Esophagus squamous epithelium (tissue), 5 donors: ENCODE measurements at places on chromosomes 4 and X.

DNA sequence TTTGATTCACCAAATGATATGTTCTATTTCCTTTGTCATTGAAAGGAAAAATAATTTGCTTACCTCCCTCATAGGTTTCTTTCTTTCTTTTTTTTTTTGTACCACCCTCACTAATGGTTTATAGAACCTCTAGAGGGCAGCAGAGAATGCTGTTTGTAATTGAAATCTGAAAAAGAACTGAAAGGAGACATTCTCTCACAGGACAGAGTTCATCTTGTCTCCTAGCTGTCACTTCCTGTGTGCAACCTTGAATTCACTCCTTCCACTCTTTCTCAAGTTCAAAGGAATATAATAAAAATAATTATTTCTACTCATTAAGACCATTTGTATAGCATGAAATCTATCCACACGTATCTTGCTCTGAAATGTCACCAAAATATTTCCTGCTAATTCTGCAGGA lies 51.0 kb downstream of the GUCY1B1 start:
- DNase-seq = no peak

GRCh38 chr4:8315435-8316250 lies 46.1 kb downstream of the HTRA3 start:
- DNase-seq = no peak

DNA sequence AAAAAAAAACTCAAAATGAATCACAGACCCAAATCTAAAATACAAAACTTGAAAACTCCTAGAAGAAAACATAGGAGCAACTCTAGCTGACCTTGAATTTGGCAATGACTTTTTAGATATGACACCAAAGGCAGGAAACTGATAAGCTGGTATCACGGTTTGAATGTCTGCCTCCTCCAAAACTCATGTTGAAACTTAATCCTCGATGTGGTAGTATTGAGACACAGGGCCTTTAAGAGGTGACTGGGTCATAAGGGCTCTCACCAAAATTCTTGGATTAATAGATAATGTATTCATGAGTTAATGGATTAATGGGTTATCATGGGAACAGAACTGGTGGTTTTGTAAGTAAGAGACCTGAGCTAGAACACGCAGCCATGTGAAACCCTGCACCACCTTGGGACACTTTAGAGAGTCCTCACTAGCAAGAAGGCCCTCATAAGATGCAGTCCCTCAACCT lies 40.5 kb downstream of the FRYL start:
- DNase-seq = no peak

- no peak for DNase-seq
Observed at GRCh38 chr4:151291485-151291884, 14.5 kb downstream of the PRSS48 start.

DNA sequence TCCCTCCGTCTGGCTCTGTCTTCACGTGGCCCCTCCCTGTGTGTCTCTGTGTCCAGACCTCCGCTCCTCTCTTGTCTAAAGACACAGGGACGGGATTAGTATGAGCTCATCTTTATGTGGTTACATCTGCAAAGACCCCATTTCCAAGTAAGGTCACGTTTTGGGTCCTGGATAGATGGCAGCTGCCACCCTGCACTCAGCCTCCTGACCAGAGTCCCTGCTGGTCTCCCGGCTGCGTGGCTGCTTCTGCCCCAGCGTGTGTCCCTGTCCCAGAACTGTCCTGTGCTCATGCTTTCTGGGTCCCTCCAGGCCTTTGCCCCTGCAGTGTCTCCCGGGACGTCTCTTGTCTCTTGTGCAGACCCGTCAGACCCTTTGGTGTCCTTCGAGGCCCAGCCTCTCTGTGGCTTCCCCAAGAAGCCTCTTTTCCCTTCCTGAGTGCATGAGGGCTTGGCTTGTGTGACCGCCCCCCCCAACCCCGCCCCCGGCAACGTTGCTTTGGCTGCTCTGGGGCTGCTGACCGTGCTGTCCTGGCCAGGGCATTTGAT lies 107.3 kb downstream of the PSAPL1 start:
- no peak for DNase-seq

GRCh38 chr4:73527196-73527595 lies 45.7 kb downstream of the AFM start:
- no peak for DNase-seq

GRCh38 chrX:115958687-115959359 lies 211.7 kb upstream of the AGTR2 start:
- DNase-seq = no peak

DNA sequence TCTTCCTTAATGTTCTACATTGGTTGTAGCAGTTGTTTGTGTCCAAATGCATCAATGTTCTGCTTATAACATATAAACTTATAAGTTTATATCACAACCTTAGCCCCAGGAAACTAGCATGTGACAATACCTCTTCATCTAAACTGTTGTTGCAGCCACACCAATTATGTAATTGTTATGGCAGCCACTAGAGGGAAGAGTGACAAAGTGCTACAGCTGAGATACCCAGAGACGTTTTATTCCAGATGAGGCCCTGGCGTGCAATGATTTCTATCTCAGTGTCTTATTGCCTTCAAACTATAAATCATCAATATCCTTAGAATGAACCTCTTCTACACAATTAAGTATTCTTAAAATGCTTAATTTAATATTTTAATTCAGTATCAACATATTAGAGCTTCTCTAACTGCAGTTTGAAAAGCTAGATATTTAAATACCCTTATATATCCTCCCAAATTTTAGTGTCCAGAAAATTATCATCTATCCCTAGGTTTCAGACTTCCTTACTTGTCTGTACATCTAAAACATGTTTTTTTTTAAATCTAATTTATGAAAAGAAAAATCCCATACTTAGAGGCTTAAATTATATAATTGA lies 171.6 kb downstream of the PCDH10 start:
- no peak for DNase-seq

DNA sequence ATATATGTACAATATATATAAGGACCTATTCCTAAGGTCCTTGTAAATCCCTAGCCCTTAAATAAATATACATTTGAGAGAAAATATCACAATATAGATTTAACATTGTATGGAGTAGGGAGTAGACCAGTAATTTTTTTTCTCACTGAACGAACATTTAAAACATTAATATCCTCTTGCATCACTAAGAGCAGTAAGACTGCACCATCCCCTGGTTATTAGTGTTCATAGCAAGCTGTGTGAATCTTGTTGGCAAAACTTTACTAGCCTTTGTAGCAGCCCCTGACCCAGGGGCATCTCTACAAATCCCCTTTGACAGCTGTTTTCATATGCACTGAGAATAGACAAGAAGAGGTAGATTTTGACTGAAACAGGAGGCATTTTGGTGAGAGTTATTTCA lies 146.5 kb downstream of the IL1RAPL2 start:
- DNase-seq = no peak

DNA sequence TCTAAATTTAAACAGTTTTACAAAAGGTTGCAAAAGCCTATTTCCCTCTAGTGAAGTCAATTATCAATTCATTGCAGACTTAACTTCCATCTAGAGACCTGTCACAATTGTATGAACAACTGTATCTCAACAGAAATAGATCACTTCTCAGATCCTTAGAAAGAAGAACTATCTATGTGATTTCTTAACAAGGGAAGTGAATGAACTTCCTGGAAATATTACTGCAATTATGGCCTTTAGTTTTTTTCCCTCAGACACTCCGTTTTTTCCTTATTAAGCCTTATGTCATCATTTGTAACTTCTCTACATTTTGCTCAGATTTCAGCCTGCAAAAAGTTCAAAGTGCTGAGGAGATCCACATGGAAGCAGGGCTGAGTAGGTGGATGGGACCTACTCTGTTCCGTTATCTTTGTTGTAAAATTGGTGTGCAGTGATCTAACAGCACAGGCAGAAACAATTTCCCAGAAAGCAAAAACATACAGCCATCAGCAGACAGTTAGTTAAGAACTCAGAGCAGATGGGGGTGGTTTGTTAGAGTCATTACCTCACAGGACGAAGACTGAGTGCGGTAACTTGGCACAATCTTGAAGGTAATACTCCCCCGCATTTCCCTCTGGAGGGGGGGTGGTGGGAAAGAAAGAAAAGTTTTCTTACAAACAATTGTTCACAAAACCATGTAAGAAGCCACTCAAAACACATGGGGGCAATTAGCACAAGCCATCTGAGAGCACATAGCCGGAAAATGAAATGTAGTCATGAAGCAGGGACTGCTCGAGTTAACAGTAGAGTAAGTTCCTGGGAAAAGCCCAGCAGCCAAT lies 112.3 kb downstream of the NYX start:
- no peak for DNase-seq

DNA sequence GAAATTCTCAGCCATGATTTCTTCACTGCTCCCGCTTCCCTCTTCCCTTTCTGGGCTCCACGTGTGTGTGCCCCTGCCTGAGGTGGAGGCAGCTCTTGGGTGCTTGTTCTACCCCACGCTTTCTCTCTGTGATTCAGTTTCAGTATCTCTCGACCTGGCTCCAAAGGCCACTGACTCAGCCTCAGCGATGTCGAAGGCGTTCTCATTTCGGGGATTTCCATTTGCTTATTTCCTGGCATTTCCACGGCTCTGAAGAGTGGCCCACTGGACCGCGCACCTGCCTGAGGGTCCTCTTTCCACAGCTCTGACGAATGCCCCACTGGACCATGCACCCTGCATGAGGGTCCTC lies 52.4 kb downstream of the GAK start:
- DNase-seq = no peak

GRCh38 chr4:48779095-48779997 lies 733 bp downstream of the FRYL start:
- DNase-seq = peak; percentile 26

DNA sequence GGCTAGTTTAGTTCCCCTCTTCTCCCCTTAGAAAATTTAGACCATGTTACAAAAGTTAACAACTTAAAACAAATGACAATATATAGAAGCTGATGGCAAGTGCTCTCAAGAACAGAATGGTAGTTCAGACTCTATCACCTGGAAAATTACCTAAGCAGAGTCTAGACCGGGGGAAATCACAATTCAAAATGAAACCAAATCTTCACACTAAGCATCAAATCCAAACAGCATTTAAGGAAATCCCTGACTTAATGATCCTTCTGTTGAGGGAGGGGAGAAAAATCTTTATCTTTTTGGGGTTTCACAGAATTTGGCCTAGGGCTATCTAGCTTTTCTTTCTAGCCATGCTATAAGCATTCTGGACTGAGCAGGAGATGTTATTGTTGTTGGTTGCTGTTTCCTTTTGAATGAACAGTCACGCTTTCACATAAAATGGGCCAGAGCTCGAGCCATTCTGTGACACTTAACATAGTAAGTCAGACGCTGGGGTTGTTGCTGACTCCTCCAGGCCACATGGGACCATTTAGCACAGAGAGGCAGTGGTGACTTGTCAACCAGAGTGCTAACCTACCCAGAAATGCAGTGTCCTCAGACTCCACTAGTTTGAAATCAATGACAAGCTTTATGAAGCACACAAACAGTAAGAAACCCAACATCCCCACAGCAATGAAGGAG lies 16.0 kb upstream of the LSM6 start:
- no peak for DNase-seq

DNA sequence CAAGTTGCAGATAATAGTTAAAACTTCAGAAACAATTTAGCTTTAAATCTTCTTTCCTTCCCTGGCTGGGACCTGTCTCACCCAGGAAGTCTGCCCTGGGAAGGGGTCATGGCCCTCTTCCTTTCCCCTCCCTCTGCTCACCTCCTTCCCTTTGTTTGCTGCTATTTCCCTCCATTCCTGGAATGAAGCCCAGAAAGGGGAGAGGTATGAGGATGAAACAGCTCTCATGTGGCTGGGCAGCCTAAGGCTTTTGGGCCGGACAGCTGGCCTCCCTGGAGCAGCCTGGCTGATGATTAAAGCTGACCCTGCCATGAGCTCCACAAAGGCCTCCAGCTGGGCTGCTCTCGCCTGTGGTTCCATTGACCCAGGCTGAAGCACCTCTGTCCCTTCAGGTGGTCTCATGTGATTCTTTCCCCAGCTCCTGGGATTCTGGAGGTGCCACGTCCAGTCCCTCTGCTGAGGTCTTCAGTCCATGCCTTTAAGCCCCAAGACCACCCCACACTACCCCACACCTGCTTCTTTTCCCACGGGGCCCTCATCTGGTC lies 202.1 kb downstream of the PTTG2 start:
- no peak for DNase-seq

DNA sequence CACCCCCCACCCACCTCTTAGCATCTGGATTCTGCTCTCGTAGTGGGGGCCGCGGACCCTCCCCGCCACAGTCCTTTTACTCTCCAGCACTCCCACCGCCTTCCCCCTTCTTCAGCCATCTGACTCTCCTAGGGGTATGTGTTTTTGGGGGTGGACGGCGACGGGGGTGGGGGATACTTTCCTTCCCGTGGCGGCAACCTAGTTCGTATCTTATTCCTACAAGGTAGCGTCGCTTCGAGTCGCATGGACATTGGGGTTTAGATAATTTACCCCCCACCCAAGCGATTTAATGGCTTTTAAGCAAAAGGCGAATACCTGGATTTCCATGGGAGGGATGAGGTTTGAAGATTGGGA lies 1.3 kb upstream of the BCORL1 start:
- DNase-seq = no peak

GRCh38 chrX:18582910-18583493 lies 88.9 kb downstream of the RS1 start:
- DNase-seq = no peak

DNA sequence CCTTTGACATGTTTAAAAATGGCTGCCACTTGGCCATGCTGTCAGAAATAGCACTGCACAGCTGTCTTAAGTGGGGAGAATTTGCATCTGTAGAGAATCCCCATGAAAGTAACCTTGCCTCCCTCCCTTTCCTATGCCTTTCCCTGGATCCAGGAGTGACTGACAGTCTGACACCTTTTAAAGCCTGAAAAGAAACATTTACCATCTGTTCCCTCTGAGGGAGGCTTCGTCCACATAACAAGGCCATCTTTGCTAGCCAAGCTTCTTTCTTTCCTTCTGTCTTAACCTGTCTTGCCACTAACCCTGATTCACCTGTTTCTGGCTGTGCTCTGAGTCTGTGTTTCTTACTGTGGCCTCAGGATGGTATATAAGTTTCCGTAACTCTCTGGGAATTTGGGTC lies 21.3 kb upstream of the AADAT start:
- no peak for DNase-seq

- DNase-seq = no peak
Observed at GRCh38 chr4:61293707-61294400, 93.7 kb downstream of the ADGRL3 start.

DNA sequence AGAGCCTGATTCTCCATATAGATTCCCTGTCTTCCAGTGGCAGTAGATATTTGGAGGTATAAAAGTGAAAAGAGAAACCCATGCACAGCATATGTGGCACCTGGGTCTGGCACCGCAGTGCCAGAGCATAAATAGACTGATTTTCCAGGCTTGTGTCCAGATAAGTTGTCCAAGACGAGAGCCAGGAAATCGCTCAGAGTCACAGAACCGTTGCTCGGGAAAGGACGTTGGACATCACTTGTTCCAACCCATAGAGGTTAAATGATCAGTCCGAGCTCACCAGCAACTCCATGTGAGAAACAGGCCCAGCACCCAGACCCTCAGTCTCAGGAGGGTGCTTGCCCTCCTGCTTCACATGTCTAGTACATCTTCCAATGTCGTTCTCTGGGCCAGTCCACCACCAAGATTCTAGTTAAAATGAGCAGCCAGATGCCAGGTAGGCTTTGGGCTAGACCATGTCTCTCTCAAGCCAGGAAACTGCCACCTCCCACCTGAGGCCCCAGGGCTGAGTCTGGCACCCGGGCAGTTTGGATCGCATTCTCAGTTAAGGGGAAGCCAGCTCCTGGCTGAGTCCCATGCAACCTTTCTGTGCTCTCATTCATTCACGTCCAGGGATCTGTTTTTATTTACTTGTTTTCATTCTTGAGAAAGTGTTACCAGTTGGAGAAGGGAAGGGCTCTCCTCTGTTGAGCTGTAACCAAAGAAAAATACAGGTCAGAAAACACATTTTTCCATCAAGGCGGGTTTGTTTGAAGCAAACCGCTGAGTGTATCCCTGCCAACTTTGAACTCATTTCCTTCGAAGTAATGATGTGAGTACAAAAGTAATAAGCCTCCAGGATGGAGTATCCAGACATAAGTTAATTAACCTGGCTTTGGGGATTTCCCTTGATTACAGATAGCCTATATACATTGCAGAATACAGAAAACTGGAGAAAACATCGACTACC lies 91.7 kb downstream of the PHOX2B start:
- no peak for DNase-seq
